ENCODE measurements at places on chromosomes 6 and 20. TPM values are rescaled to one million over a fixed set of nuclear protein-coding genes. Genes with fewer than 3 reads are reported as not detected.

Gene OR10C1
- total RNA-seq = not detected

Gene PCSK2
- total RNA-seq = not detected

Gene BPIFB4
- not detected for total RNA-seq

Gene KIF25
- total RNA-seq = not detected

Gene MBOAT1
- 2.0 TPM for total RNA-seq

Gene BPIFB2
- total RNA-seq = not detected

Gene NUP43
- 13.2 TPM for total RNA-seq

Gene ZBTB12
- 2.6 TPM for total RNA-seq

Gene PRDM13
- total RNA-seq = not detected

Gene FAXC
- 0.26 TPM for total RNA-seq

Gene XKR7
- total RNA-seq = not detected

Gene TFAP2A
- total RNA-seq = 0.12 TPM

Gene SLC4A11
- 1.4 TPM for total RNA-seq

Gene KIAA1755
- 1.4 TPM for total RNA-seq

Gene SGK2
- not detected for total RNA-seq

Gene SLCO4A1
- total RNA-seq = 0.26 TPM

Gene RREB1
- 13.6 TPM for total RNA-seq

Gene FAM162B
- total RNA-seq = 1.2 TPM

Gene MTFR2
- 0.17 TPM for total RNA-seq

Gene CNKSR3
- 6.0 TPM for total RNA-seq

Gene ENPP1
- total RNA-seq = 1.4 TPM

Gene HLA-DQA1
- not detected for total RNA-seq

Gene SLC22A23
- 3.0 TPM for total RNA-seq

Gene EYA2
- total RNA-seq = 0.94 TPM

Gene FAM209B
- total RNA-seq = not detected

Gene SCGN
- 0.12 TPM for total RNA-seq

Gene SPAG4
- 13.5 TPM for total RNA-seq

Gene GPX5
- total RNA-seq = not detected

Gene KIAA1586
- total RNA-seq = 5.6 TPM

Gene OPRL1
- 0.93 TPM for total RNA-seq

Gene PRL
- total RNA-seq = not detected

Gene SDCBP2
- total RNA-seq = 5.8 TPM

Gene KHDC1L
- not detected for total RNA-seq

Gene DEF6
- 0.70 TPM for total RNA-seq

Gene HAO1
- total RNA-seq = not detected

Gene SLC22A2
- total RNA-seq = not detected

Gene CAGE1
- not detected for total RNA-seq

Gene PPP1R3G
- 4.0 TPM for total RNA-seq

Gene GNMT
- total RNA-seq = not detected

Gene MDFI
- total RNA-seq = 30.8 TPM

Gene ZBTB46
- total RNA-seq = 3.4 TPM

Gene PTGIS
- 58.2 TPM for total RNA-seq

Gene IL20RA
- total RNA-seq = 0.85 TPM

Gene FRK
- 1.2 TPM for total RNA-seq

Gene DNMT3B
- total RNA-seq = 1.2 TPM

Gene HTR1E
- not detected for total RNA-seq

Gene SIRPD
- total RNA-seq = not detected

Gene RNF39
- total RNA-seq = not detected

Gene PRICKLE4
- 0.43 TPM for total RNA-seq

Gene CALHM4
- total RNA-seq = not detected

Gene TBXT
- not detected for total RNA-seq

Gene GJA1
- total RNA-seq = 110 TPM

Gene MEI4
- not detected for total RNA-seq

Gene PNPLA1
- total RNA-seq = not detected

Gene RIPOR2
- total RNA-seq = 35.2 TPM

Gene SMLR1
- total RNA-seq = not detected
